ENCODE measurements at places on chromosomes 1 and 21.
A peak's percentile ranks its signal among the peaks of the same experiment; 100 is the strongest.

DNA sequence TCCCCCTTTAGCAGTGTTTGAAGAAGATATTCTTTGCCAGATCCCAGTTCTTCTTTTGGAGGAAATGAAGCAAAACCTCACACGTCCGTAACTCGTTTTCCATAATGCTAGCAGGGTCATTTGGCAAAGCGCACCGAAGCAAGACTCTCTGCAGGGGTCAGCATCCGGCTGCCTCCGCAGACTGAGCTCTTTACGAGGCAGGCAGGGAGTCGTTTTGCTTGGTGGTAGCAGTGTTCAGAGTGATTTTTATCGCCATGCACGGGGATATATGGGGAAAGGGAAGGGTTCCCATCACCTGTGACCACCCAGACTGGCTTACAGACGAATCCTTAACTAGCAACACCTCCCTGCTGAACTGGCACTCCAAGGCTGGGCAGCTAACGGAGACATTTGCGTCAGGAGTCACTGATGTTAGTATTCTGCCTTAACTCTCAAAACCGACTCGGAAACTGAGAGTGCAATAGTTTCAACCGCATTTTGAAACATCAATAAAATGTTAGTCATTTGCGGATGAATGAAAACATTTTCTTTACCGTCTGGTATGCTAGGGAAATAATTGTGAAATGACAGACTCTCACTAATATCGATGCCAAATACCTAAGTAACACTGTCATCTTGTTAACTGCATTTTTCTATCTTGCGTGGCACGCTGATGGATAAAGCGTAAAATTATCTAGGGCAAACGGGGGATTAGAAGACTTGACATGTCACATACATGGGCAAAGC, 2.2 kb upstream of the NEGR1 start:
- DNase-seq: peak; percentile 68
- no peaks in the 10 kb centered on the region for H3K36me3 ChIP-seq
- no peaks in the 10 kb centered on the region for H3K27me3 ChIP-seq
- peak overlapping the region; percentile 96 for H3K27ac ChIP-seq

GRCh38 chr1:196808529-196809235, 10.8 kb upstream of the CFHR1 start:
- DNase-seq: peak; percentile 59
- no peaks in the 10 kb centered on the region for H3K36me3 ChIP-seq
- H3K27me3 ChIP-seq: no peaks in the 10 kb centered on the region
- no peaks in the 10 kb centered on the region for H3K4me1 ChIP-seq

GRCh38 chr1:116581323-116581885, 10.6 kb upstream of the CD58 start:
- H3K4me1 ChIP-seq: no peaks in the 10 kb centered on the region
- H3K27me3 ChIP-seq: no peaks in the 10 kb centered on the region
- no peaks in the 10 kb centered on the region for H3K36me3 ChIP-seq
- no peak overlapping the region for H3K4me3 ChIP-seq

- H3K27ac ChIP-seq: no peak overlapping the region
- DNase-seq: no peak
- no peaks in the 10 kb centered on the region for H3K27me3 ChIP-seq
- H3K4me1 ChIP-seq: no peaks in the 10 kb centered on the region
Observed at GRCh38 chr1:23194119-23194984, 22.9 kb downstream of the HTR1D start.

DNA sequence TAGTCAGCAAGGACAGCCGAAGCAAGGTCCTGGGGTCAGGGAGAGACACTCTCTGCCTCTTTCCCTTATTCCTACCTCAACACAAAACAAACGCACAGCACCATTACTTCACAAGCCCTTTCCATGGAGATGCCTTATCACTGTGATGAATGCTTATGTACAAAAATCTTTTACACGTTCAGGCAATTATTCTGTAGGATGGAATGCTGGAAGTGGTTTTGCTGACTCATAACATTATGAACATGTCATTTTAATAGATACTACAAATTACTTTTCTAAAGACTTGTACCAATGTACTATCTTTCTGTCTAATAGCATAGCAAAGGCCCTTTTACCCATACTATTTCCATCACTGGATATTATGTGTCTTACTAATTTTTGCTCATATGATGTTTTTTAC, 98.4 kb downstream of the TTLL7 start:
- no peaks in the 10 kb centered on the region for H3K36me3 ChIP-seq
- DNase-seq: no peak
- H3K27ac ChIP-seq: no peak overlapping the region

GRCh38 chr21:29523646-29524045, 224.9 kb downstream of the BACH1 start:
- no peaks in the 10 kb centered on the region for H3K4me1 ChIP-seq
- no peak overlapping the region for H3K27ac ChIP-seq
- H3K27me3 ChIP-seq: no peaks in the 10 kb centered on the region
- DNase-seq: no peak

GRCh38 chr1:106458866-106459265, 597.6 kb upstream of the PRMT6 start:
- H3K27ac ChIP-seq: no peak overlapping the region
- no peak overlapping the region for H3K4me3 ChIP-seq
- DNase-seq: no peak
- H3K4me1 ChIP-seq: no peaks in the 10 kb centered on the region
- H3K36me3 ChIP-seq: no peaks in the 10 kb centered on the region

- DNase-seq: no peak
- H3K4me1 ChIP-seq: no peaks in the 10 kb centered on the region
- no peaks in the 10 kb centered on the region for H3K27me3 ChIP-seq
- H3K4me3 ChIP-seq: no peak overlapping the region
Observed at GRCh38 chr21:15679630-15680029, 50.2 kb upstream of the USP25 start.

- no peak for DNase-seq
- no peak overlapping the region for H3K4me3 ChIP-seq
- H3K27ac ChIP-seq: no peak overlapping the region
- H3K36me3 ChIP-seq: no peaks in the 10 kb centered on the region
- peaks cover 12% of the 10 kb centered on the region for H3K4me1 ChIP-seq
- H3K27me3 ChIP-seq: no peaks in the 10 kb centered on the region
Observed at GRCh38 chr1:109216662-109217061, 2.9 kb downstream of the SARS1 start.
